Sigmoid colon (tissue), 7 donors: ENCODE measurements at places on chromosomes 12 and 14. TPM values are rescaled to one million over a fixed set of nuclear protein-coding genes. Genes with fewer than 3 reads are reported as not detected.

KRT72 gene
- total RNA-seq, result not detected

ZNF410 gene
- total RNA-seq, result 67.8 TPM

DNA sequence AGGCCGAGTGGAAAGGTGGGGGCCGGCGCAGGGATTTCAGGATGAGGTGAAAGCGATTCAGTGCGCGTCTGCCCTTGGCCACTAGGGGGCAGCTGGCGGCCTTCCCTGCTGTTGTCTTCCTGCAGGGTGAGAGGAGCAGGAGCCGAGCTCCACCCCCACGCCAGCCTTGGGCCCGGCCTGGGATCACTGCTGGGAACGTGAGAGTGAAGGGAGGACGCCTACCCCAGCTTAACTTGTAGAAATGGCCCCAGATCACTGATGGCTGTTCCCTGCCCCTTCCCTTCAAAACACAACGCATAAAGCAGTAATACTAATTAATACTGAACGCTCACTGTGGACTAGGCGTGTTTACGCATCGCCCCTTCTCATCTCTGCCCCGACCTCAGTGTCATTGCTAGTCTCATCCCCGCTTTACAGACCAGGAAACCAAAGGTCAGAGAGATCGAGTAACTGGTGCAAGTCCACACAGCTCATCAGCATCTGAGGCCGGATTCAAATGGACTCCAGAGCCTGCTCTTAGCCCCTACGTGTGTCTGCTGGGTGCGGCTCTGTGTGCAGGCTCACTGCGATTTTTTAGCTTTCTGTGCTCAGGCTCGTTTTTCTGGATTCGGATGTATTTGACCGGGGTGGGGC is 24.3 kb downstream of the MVK start:
- no peak overlapping the region for H3K4me3 ChIP-seq
- H3K4me1 ChIP-seq, result peaks cover 12% of the 10 kb centered on the region
- peaks cover 33% of the 10 kb centered on the region for H3K36me3 ChIP-seq
- peak; percentile 94 for DNase-seq
- no peaks in the 10 kb centered on the region for H3K27me3 ChIP-seq
- H3K27ac ChIP-seq, result no peak overlapping the region

SYNE3 gene
- 11.8 TPM for total RNA-seq

DNA sequence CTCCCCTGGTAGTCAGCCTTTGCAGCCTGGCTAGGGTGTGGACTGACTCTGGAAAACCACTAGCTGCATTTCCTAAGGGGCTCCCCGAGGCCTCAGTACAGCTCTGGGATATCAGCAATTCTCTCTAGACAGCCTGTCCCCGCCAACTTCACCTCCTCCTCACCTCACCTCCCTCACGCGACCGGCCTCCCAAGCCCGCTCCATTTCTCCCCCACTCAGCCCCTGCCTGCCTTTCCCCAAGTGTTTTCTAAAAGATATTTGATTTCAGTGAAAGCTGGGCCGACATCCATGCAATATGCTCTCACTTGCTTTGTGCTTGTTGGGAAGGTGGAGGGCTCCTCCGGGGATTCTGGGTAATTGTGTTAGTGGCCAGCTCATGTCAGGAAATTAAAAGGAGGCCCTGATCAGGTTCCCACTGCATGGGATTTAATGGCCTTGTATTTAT is 91.8 kb downstream of the ESRRB start:
- H3K36me3 ChIP-seq, result no peaks in the 10 kb centered on the region
- no peaks in the 10 kb centered on the region for H3K27me3 ChIP-seq
- no peak overlapping the region for H3K27ac ChIP-seq
- H3K4me1 ChIP-seq, result no peaks in the 10 kb centered on the region
- no peak for DNase-seq

C14orf180 gene
- total RNA-seq, result not detected

- DNase-seq, result no peak
- no peak overlapping the region for H3K4me3 ChIP-seq
- no peaks in the 10 kb centered on the region for H3K36me3 ChIP-seq
Measured at GRCh38 chr14:51165415-51165814, 70.5 kb upstream of the TRIM9 start.

DNA sequence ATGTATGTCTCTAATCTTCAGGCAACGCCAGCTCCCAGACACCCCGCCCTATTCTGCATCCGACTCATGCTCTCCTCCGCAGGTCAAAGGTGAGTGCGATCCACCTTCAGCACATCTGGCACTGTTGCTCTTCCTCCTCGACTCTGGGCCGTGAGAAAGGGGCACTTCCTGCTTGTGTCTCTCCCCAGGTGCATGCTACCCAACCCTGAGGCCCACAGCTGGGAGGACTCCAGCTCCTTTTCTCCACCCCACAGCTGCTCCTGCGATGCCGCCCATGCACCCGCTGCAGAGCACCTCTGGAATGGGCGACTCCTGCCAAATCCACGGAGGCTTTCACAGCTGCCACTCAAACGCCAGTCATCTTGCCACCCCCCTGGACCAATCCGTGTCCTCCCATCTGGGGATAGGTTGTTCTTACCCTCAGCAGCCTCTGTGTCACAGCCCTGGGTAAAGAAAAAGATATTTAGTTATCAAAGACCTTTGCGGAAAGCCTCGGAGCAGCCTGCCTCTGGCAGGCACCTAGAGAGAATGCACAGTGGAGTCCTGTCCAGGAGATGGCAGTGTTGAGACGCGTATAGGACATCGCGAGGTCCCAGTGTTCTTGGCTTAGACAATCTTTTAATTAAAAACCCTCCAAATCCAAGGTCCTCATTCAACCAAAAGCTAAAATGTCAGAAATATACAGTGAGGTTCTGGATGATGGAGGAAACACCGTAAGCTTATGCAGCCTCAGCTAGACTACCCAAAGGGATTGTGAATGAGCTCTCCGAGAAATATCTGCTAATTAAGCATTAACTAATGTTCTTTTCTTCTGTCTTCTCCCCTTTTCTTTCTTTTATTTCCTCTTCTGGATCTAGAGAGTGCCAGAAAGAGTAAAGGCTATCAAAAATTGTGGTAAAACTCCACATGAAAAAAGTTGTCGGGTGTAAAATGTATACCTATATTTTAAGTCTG is 54.3 kb downstream of the MYRFL start:
- H3K4me1 ChIP-seq, result peaks cover 4% of the 10 kb centered on the region
- no peak overlapping the region for H3K27ac ChIP-seq
- DNase-seq, result no peak
- no peak overlapping the region for H3K4me3 ChIP-seq
- H3K36me3 ChIP-seq, result no peaks in the 10 kb centered on the region
- H3K27me3 ChIP-seq, result peaks cover 12% of the 10 kb centered on the region

TSHR gene
- total RNA-seq, result not detected

DNA sequence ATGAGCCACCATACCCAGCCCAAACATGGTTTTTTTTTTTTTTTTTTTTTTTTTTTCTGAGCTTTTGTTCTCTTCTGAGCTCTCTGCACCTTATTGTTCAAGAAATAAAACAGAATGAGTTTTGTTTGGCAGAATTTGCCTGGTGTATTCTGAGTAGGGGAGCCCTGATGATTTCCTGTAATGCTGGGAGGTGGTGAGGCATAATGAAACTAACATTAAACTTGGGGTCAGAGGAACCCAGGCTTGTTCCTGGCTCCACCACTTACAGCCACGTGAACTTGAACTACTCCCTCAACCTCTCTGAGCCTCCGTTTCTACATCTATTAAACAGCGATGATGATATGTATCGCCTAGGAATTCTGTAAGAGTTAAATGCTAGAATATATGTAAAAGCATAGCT is 276.3 kb upstream of the CRY1 start:
- no peaks in the 10 kb centered on the region for H3K27me3 ChIP-seq
- H3K4me1 ChIP-seq, result no peaks in the 10 kb centered on the region
- H3K27ac ChIP-seq, result no peak overlapping the region
- no peak overlapping the region for H3K4me3 ChIP-seq
- H3K36me3 ChIP-seq, result no peaks in the 10 kb centered on the region

- H3K4me3 ChIP-seq, result no peak overlapping the region
- H3K4me1 ChIP-seq, result no peaks in the 10 kb centered on the region
- H3K27me3 ChIP-seq, result no peaks in the 10 kb centered on the region
- no peaks in the 10 kb centered on the region for H3K36me3 ChIP-seq
- DNase-seq, result no peak
- no peak overlapping the region for H3K27ac ChIP-seq
Measured at GRCh38 chr12:126171937-126172559, 1106.8 kb downstream of the AACS start.

OR6C3 gene
- total RNA-seq, result not detected

DNA sequence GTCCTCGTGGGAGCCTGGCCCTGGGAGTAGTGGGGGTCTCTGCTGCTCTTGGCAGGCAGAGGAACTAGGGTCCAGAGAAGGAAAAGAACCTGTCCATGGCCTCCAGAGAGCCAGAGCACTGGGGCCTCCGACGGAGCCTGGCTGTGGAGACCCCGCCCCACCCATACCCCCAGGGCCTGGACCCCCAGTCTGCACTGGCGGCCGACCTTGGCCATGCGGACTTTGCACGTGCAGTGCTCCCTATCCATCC is 1.1 kb downstream of the BEGAIN start:
- DNase-seq, result no peak
- no peaks in the 10 kb centered on the region for H3K36me3 ChIP-seq
- H3K4me1 ChIP-seq, result no peaks in the 10 kb centered on the region
- no peak overlapping the region for H3K27ac ChIP-seq

DNA sequence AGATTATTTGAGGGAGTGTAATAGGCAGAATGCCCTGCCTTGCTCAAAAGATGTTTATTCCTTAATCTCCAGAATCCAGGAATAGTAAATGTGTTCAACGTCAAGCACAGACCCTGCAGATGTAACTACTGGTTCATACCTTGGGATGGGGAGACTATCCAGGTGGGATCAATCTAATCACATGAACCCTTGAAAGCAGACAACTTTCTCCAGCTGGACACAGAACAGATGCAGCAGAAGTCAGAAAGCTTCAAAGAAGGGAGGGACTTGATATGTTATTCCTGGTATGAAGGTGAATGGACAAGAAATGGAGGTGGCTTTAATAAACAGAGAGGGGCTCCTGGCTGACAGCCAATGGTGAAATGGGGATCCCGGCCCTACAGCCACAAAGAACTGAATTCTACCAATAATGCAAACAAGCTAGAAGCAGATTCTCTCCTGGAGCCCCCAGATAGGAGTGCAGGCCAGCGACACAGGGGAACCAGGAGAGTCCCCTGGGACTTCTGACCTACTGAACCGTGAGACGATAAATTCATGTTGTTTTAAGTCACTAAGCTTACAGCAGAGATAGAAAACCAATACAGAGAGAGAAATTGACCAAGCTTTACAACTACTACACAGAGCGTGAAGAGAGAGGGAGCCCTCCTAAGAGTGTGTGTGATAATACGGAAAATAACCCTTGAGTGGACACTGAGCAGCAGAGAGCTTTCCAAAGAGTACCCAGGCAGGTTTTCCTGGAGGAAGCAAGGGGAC is 133.5 kb upstream of the TMEM132C start:
- no peak for DNase-seq
- no peak overlapping the region for H3K4me3 ChIP-seq
- H3K27ac ChIP-seq, result no peak overlapping the region
- no peaks in the 10 kb centered on the region for H3K36me3 ChIP-seq
- H3K4me1 ChIP-seq, result no peaks in the 10 kb centered on the region

DNA sequence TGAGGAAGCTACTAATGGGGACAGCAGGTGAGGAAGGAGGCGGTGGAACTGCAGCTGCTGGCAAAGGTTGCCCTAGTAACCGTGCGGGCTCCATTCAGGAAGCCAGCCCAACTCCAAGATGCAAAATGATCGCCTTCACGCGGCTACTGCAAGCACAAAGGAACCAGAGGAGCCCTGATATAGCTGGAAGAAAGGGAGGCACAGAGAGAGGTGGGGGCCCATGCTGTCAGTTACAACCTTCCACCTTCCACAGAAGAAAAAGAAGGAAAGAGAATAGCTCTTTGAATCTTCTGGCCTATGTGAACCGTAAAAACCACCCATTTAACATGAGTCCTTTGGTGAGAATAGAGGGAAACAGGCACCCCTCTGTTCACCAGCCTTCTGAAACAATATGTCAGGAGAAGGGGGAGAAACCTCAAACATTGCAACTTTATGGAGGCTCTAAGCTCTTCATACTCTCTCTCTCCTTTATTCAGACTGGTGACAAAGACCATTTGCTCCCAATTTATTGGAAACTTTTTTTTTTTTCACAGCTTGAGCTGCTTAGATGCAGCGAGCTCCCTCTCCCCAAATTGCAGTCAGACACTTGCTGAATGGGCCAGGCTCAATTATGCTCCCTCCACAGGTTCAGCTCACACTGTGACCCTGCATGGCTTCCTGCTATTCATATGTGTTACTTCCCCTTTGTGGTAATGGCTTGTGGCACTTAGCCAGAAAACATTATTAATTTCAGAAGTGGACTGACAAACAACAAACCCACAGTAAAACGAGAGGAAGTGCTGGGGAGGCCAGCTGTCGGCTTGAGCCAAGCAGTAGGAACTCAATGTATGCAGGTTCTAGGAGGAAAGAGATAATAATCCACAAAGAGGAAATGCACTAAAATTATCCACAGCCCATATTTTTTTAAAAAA is 6.2 kb downstream of the DUSP6 start:
- no peaks in the 10 kb centered on the region for H3K4me1 ChIP-seq
- H3K27me3 ChIP-seq, result no peaks in the 10 kb centered on the region
- H3K27ac ChIP-seq, result peak overlapping the region; percentile 59
- H3K36me3 ChIP-seq, result peaks cover 11% of the 10 kb centered on the region
- DNase-seq, result peak; percentile 75

- no peak for DNase-seq
- no peaks in the 10 kb centered on the region for H3K36me3 ChIP-seq
- no peaks in the 10 kb centered on the region for H3K4me1 ChIP-seq
- H3K27me3 ChIP-seq, result no peaks in the 10 kb centered on the region
- peak overlapping the region; percentile 23 for H3K27ac ChIP-seq
Measured at GRCh38 chr12:40208707-40209446, 15.9 kb upstream of the LRRK2 start.

MANSC1 gene
- 16.6 TPM for total RNA-seq

- DNase-seq, result no peak
- no peak overlapping the region for H3K27ac ChIP-seq
- peak overlapping the region; percentile 63 for H3K4me3 ChIP-seq
- peaks cover 19% of the 10 kb centered on the region for H3K27me3 ChIP-seq
- H3K36me3 ChIP-seq, result no peaks in the 10 kb centered on the region
Measured at GRCh38 chr12:1531654-1532374, 62.6 kb downstream of the FBXL14 start.

BATF gene
- total RNA-seq, result 2.3 TPM

DNA sequence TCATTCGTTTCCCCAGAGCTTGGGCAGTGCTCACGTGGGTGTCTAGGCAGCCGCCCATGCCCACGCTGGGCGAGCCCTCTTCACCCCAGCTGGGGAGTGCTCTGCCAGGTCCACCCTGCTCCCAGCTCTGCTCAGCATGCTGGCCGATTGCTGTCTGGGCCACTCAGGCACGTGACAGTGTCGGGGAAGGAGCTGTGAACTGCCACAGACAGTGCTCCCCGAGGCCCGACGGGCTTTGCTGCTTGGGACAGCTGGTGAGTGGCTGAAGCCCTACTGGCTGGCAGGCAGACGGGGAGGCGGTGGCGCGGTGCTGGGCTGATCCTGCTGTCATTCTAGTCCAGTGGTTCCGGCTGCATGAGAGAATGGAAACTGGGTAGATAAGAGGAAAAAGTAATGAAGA is 15.8 kb downstream of the NOC4L start:
- DNase-seq, result no peak
- H3K27me3 ChIP-seq, result peaks cover 10% of the 10 kb centered on the region
- H3K27ac ChIP-seq, result no peak overlapping the region
- no peaks in the 10 kb centered on the region for H3K36me3 ChIP-seq

GRCh38 chr14:103121846-103122584 is 1.2 kb upstream of the TNFAIP2 start:
- H3K27ac ChIP-seq, result peak overlapping the region; percentile 83
- peaks cover 3% of the 10 kb centered on the region for H3K27me3 ChIP-seq
- peak; percentile 96 for DNase-seq
- peaks cover 68% of the 10 kb centered on the region for H3K4me1 ChIP-seq

SMIM41 gene
- total RNA-seq, result 1.2 TPM

CACNA2D4 gene
- 3.2 TPM for total RNA-seq

GRCh38 chr12:128365032-128365431 is 98.1 kb downstream of the TMEM132C start:
- H3K27me3 ChIP-seq, result peaks cover 35% of the 10 kb centered on the region
- no peak overlapping the region for H3K4me3 ChIP-seq
- H3K4me1 ChIP-seq, result no peaks in the 10 kb centered on the region
- DNase-seq, result no peak

MMP19 gene
- 6.0 TPM for total RNA-seq
